ENCODE measurements at places on chromosomes 16 and 17.

DNA sequence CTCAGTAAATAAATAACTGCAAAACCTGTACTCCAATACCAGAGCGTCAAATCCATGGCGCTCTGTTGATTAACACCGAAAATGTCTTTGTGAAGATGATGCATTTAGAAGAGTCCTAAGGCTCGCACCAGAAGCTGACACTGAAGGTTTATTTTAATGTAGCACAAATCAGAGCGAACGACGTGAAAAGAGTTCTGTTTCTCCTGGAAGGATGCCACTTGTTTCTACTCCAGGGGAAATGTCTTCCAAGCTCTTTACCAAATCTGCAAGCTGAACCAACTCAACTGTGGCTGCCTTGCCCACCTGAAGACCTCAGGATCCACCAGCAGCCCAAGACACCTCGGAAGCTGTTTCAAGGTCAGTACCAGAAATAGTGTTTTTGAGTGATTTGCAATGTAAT lies 194.4 kb upstream of the MAF start:
- no peak for DNase-seq

- no peak for DNase-seq
Measured at GRCh38 chr16:54654429-54654828, 276.2 kb upstream of the IRX5 start.

GRCh38 chr16:26889740-26890139 lies 177.0 kb upstream of the C16orf82 start:
- no peak for DNase-seq

- no peak for DNase-seq
Measured at GRCh38 chr17:69175625-69176456, 34.1 kb upstream of the ABCA6 start.

DNA sequence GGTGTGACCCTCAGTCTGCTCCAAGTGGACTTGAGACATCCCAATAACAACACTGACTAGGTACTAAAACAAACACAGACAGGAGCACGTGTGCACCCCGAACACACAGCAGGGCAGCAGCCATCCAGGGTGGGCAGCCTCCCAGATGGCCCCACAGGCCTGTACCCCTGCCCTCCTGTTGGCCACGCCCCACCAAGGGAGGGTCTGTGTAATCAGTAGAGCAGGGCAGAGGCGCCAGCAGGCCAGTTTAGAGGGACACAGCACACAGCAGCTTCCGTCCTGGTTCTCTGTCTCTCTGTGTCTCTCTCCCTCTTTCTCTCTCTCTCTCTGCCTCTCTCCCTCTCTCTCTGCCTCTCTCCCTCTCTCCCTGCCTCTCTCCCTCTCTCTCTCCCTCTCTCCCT lies 21.4 kb downstream of the ACTG1 start:
- DNase-seq: no peak

- DNase-seq: no peak
Measured at GRCh38 chr17:80948976-80949450, 42.6 kb upstream of the CHMP6 start.

DNA sequence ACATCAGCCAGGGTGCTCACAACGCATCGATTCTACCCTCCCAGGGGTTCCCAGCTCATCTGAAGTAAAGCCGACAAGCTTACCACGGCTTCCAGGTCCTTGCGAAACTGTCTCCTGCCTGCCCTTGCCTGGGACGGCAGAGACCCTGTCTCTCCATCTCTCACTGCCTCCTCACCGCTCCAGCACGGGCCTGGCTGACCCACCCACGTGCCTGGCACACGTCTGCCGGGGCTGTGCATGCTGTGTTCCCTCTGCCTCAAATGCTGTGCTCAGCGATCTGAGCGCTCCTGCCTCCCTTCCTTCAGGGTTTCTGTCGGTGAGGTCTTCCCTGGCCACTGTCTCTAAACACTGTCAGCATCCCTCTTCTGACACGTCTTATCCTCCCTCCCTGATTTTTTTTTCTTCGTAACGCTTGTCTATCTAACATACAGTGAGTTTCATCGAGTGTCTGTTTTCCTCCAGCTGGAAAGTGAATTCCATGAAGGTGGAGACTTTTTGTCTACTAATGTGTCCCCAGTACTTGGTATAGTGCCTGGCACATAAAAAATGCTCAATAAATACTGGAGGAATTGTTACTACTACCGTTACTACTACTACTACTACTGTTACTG lies 208.4 kb downstream of the IRF8 start:
- DNase-seq: no peak

GRCh38 chr16:1550069-1550468 lies 16.6 kb downstream of the TMEM204 start:
- no peak for DNase-seq

DNA sequence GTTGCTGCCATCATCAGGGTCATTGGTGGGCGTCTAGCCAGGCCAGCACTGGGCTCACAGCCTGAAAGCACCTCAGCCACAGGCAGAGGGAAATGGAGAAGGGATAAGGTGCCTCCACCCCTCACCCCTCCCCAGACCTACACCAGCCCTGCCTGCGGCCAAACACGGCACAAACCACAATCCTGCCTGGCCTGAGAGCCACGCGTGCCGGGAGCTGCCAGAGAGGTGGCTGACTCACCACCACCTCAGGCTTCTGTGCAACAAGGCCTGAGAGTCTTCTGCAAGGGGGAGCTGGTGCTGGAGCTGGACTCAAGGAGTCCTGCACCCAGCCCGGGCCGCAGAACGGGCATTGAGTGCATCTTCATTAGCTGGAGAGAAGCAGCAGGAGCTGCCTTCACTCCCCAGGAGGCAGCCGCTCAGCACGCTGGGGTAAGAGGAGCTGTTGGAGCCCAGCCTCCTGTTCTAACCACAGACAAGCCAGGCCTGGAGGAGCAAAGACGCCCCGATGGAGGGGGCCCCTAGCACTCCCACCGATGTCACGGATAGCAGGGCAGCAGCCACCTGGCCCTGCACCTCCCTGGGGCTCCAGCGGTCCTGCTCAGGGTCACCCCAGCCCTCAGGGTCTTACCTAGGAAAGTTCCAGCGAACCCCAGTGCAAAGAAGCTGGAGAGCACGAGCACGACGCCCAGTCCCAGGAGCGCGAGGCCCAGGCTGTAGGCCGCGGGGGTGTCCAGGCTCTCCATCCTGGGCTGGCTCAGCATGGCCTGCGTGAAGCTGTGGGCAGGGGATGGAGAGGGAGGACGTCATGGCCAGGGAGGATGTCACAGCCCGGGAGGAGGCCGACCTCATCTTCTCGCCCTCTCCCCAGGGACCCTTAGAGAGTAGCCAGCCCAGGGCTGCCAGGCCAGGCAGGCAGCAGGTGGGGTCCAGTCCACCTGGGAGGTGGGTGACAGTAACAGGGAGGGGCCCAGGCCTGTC lies 16.0 kb upstream of the RASD1 start:
- DNase-seq: no peak
